ENCODE measurements at places on chromosomes 3 and 15.

DNA sequence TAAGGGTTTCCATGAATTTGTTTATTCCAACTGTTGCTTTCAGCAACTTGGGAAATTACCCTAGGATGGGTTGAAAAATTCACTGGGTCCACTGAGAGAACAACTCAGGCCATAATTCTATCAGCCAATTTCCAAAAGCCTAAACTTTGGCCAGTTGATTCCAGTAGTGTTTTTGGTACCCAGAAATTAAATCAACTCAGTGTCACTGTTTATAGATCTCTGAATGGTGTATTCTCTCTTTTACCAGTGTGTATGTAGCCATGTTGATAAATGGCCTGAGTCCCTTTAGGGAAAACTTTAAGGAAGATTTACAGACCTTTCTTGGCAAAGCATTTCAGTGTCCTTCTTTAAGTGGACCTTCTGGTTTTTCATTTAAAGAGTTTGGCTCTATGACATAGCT lies 636.4 kb downstream of the OTOL1 start:
- H3K4me1 ChIP-seq, result no peaks in the 10 kb centered on the region
- H3K27ac ChIP-seq, result no peak overlapping the region
- H3K36me3 ChIP-seq, result no peaks in the 10 kb centered on the region
- no peak overlapping the region for H3K4me3 ChIP-seq
- H3K27me3 ChIP-seq, result no peaks in the 10 kb centered on the region
- DNase-seq, result no peak

DNA sequence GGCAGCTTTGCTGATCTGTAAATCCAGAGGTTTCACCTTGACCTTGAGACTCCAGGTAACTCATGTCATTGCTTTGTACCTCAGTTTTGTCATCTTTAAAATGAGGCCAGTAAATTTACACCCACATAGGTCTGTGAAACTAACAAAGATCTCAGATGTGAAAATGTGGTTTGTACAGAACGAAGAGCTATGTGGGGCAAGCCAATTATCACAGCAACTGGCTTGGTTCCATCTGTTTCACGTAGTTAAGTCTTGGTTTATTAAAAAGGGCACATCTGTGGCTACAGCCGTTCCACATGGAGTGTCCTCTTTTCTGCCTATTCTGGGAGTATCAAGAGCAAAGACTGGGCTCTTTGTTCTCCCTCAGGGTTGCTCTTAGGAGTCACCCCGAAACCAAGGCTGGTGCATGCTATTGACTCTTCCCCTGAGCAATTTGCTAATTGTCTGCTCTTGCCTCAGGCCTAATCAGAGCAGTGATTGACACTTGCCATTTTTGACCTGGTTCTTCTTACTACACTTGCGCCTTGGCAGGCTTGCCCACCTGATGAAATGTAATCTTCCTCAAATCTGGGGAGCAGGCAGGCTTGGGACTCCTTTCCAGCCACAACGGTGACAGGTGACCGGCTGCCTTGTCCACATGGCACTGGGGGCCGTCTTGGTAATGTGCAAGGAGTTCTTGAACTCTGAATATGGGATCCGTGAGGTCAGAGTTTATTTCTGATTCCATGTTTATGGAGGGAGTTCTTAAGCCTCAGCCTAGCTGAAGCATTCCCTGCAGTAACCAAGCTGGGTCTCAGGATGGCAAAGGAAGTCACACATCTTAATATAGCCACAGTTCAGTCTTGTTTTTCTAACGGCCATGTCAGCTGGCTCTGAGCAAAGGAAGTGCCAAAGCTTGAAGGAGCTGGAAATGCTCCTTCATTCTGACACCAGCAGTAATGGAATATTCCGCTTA lies 40.1 kb downstream of the EAF1 start:
- no peak overlapping the region for H3K27ac ChIP-seq
- no peaks in the 10 kb centered on the region for H3K36me3 ChIP-seq
- peaks cover 5% of the 10 kb centered on the region for H3K27me3 ChIP-seq
- H3K4me1 ChIP-seq, result peaks cover 4% of the 10 kb centered on the region
- no peak for DNase-seq

DNA sequence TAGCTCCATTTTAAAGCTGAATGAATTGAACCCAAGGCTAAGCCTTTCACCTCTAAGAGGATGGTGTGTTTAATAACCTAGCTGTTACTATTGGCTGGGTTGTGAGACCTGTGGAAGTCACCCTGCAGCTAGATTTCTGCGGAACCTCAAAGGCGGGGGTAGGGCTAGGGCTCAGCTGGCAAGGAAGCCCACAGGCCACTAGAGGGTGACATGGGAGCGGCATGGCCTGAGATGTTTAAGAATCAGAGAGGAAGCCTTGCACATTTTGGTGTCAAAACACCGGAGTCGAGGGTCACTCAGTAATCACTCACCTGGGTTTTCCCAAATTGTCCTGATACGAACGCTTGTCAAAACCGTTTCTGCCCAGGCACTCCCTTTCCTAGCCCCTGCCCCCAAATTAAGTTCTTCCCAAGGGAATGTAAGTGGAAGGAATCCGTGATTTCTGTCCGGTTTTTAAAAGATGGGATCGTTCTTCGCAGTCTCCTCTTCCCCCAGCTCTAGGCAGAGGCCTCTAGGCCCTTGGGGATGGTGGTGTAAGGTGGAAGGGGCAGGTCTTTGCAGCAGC lies 3.8 kb upstream of the ACAD9 start:
- no peak overlapping the region for H3K4me3 ChIP-seq
- H3K27me3 ChIP-seq, result no peaks in the 10 kb centered on the region
- peak; percentile 52 for DNase-seq
- peaks cover 5% of the 10 kb centered on the region for H3K36me3 ChIP-seq
- H3K27ac ChIP-seq, result no peak overlapping the region

GRCh38 chr3:111603679-111604078 lies 8.5 kb upstream of the ZBED2 start:
- H3K27me3 ChIP-seq, result no peaks in the 10 kb centered on the region
- peaks cover 79% of the 10 kb centered on the region for H3K36me3 ChIP-seq
- no peak overlapping the region for H3K4me3 ChIP-seq
- peaks cover 77% of the 10 kb centered on the region for H3K4me1 ChIP-seq
- H3K27ac ChIP-seq, result peak overlapping the region; percentile 85
